ENCODE measurements at places on chromosomes 3 and 15.

DNA sequence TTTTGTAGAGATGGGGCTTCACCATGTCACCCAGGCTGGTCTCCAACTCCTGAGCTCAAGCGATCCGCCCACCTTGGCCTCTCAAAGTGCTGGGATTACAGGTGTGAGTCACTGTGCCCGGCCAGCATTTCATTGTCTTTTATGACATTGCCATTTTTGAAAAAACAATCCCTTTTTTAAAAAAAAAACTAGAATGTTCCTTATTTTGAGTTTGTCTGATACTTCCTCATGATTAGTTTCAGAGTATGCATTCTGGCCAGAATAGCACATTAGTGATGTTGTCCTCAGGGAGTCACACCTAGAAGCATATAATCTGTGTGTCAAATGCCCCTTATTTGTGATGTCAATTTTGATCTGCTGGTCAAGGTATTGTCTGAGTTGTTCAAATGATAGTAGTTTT is 21.2 kb upstream of the NMD3 start:
- no peak for DNase-seq

- no peak for DNase-seq
Measured at GRCh38 chr3:19967812-19968211, 20.9 kb downstream of the RAB5A start.

- DNase-seq, result no peak
Measured at GRCh38 chr15:32861761-32862160, 144.0 kb downstream of the GREM1 start.

DNA sequence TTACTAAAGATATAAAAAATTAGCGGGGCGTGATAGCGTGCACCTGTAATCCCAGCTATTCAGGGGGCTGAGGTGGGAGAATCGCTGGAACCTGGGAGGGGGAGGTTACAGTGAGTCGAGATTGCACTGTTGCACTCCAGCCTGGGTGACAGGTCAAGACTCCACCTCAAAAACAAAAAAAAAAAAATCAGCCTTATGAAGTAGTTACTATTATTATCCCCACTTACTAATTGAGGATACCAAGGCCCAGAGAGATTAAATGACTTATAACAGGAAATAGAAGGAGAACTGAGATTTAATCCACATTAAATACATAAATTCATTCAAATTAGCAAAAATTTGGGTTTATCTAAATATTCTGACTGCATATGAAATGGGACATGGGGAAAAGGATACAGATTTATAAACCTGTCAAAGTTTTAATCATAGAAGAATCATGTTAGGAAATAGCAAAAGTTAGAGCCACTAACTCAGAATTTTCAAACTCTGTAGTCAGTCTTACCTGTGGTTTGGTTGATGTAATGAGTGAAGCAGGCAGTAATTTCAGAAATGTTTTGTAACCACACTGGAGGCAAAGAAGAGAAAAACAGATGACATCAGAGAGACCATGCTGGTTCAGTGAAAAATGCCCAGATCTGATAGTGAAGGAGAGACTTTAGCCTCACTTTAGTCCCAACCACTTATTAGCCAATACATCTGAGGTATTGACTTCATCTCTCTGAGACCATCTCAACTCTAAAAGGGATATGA is 25.0 kb upstream of the ACAP2 start:
- no peak for DNase-seq

DNA sequence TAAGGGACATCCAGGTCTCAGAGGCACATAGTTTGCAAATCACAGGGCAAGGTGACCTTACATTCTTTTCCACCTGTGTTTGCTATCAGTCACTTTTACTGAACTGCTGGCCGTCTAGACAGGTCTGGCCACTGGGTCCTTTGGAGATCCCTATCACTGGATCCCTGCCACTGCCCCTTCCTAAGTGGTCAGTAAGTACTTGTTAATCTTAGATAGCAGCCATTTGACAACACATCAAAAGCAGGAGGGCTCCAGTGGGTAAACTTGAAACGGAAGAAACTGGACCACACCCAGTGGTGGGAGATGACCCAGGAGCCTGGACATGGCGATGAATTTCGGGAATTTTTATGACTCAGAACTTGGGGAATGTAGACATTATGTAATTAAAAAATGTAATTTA is 28.9 kb upstream of the RASGRP1 start:
- no peak for DNase-seq

DNA sequence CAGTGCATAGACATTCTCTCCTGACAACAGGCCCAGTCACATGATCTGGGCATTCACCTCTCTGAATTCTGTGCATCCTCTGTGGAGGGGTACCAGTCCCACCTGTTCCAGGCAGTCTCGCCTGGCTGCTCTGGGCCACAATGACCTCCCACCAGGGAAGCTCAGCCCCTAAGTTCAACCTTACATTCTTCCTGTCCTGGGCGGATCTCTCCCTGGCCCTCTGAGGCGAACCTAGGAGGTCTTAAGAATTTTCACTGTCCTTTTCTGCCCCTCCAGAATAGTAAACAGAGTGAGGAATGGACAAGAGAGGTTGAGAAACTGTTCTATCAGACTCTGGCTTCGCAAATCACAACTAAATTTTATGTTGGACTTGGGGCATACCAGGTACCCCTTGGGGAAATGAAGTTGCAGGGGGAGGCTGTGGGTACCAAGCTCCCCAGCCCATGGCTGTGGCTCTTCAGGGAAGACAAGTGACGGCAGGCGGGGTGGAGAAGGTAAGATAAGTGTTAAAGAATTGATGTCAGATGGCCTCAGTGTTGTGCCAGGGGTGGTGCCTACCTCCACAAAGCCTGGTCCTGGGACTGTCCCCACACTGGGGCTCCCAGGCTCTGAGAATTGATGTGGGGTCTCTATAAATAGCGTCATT is 5.3 kb downstream of the SCN5A start:
- DNase-seq, result no peak

GRCh38 chr15:101137312-101137940 is 114.4 kb downstream of the CHSY1 start:
- DNase-seq, result no peak

- no peak for DNase-seq
Measured at GRCh38 chr15:62343397-62343796, 178.3 kb upstream of the C2CD4B start.

- no peak for DNase-seq
Measured at GRCh38 chr3:161332792-161333191, 38.5 kb downstream of the SPTSSB start.

DNA sequence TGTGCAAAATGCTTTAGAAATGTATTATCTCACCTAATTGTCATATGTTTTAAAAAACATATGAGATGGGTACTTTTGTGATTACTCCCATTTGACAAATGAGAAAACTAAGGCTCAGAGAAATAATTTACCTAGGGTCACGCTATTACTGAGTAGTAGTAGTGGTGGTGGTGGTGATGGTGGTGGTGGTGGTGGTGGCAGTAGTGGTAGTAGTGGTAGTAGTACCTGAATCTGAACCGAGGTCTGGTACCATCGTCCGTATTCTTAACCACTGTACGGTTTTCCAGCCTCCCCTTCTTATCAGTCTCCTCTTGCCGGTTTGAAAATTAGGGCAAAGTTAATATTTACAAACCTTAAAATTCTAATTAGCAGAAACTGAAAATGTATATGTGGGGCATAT is 102.4 kb downstream of the KLHL25 start:
- no peak for DNase-seq

- DNase-seq, result no peak
Measured at GRCh38 chr3:4988983-4989834, 10.0 kb downstream of the BHLHE40 start.

DNA sequence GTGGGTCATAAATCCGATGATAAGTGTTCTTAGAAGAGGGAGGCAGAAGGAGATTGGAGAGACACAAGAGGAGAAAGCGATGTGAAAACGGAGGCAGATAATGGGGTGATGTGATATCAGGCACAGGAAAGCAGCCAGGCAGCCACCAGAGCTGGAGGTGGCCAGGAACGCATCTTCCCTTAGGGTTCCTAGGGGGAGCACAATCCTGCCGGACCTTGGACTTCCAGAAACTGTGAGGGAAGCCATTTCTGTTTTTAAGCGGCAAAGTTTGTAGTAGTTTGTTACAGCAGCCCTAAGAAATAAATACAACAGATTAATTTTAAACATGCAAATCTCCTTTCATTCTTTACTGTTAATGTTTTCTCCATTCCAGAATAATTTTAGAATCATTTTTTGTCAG is 259.9 kb upstream of the TMC3 start:
- peak; percentile 25 for DNase-seq

DNA sequence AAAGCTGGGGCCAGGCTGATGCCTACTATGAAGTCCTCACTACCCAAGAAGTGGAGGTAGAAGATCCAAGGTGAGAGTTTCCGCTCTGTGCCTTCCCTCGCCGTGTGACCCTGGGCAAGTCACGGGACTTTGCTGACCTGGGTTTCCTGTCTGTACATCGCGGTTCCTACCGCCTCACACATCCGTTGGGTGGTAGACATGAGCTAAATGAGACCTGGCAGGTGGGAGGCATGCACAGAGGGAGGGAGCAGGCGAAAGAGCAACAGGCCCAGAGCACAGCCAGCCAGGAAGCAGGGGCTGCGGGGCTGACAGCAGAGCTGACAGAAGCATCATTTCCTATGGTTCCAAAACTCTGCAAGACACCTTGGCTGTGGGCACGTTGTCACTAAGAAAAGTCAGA is 157.3 kb upstream of the BHLHE40 start:
- no peak for DNase-seq

GRCh38 chr3:96236522-96236921 is 577.9 kb upstream of the EPHA6 start:
- DNase-seq, result no peak

DNA sequence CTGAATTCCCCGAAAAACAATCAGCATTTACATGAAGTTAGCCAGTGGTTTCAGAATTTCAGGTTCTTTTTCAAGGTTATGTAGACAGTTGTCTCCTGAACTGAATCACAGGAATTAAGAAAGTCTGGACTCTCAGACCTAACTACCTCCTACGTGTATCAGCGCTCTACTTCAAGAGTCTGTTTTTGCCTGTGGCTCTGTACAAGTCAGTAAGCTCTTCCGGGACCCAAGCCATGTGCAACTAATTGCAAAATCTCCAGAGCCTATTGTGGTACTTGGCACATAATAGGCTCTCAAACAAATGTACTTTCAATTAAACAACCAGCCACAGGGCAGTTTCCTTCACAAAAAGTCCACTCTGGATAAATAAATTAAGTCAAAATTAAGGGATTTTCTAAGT is 414.2 kb downstream of the PDCD6IP start:
- no peak for DNase-seq

DNA sequence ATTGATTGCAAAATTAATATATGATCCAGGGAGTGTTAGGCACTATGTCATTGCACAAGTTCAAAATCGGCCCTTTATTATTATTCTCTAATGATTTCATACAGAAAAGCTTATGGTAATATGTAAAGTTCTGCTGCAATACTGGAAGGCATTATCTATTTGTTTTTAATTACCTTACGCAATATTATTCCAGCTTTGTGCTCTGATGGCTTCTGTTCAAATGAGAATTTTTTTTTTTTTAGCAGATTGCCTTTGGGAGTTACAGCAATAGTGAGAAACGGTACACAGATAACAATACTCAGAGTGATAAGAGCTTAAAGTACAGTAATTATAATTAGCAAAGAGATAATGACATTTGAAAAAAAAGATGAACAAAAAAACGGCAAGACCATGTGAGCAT is 602.2 kb upstream of the ALCAM start:
- no peak for DNase-seq

- DNase-seq, result no peak
Measured at GRCh38 chr3:39733804-39734203, 75.6 kb upstream of the MYRIP start.

DNA sequence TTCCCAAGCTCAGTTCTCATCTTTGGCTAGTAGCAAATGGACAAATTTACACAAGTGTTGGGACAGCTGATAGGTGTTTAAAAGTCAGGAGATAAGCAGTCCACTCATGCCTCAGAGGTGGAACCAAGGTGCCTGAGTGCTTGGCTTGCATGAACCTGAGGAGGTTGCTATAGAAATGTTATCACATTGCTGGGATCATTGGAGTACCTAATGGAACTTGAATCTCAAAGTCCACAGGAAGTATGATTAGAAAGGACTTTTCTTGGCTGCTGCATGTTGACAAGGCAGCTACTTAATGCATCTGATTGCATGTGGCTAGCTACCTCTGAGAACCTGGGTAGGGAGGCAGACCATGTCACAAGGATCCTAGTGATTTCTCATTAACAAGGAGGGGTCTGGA is 39.5 kb upstream of the C3orf80 start:
- DNase-seq, result no peak

- DNase-seq, result no peak
Measured at GRCh38 chr3:185912512-185912911, 25.3 kb downstream of the TRA2B start.

GRCh38 chr3:155772801-155773200 is 27.9 kb upstream of the PLCH1 start:
- no peak for DNase-seq

DNA sequence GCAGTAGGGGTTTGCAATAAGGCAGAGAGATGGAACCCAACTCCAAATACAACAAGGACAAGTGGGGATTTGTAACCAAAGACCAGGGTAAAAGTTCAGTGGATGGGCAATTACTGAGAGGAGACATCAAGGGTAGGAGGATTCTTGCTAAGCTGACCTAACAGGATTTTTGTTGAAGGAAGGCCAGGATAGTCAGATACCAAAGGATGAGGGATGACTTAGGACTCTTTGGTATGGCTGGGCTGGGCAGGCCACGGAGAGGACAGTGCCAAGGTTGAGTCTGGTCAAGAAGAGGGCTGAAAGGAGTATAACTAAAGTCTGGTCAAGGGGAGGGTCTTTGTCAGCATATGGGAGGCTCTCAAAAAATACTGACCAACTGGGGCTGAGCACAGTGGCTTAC is 85.3 kb upstream of the UBE2E2 start:
- no peak for DNase-seq

GRCh38 chr15:95972812-95973211 is 357.7 kb upstream of the NR2F2 start:
- no peak for DNase-seq

GRCh38 chr3:44892689-44893088 is 18.3 kb downstream of the TGM4 start:
- no peak for DNase-seq

GRCh38 chr3:71265365-71265915 is 318.1 kb downstream of the FOXP1 start:
- DNase-seq, result no peak
